Osteoblast (primary cell): ENCODE measurements at places on chromosomes 5 and 9. TPM values are rescaled to one million over a fixed set of nuclear protein-coding genes. Genes with fewer than 3 reads are reported as not detected.

TAF11L5 gene
- not detected in 2 replicates for total RNA-seq

LCN15 gene
- not detected in 2 replicates for total RNA-seq

PIK3R1 gene
- total RNA-seq: 26.8 and 37.7 TPM in 2 replicates

ASS1 gene
- 134 and 195 TPM in 2 replicates for total RNA-seq

SPATA24 gene
- total RNA-seq: 2.9 and 3.6 TPM in 2 replicates

- H3K27me3 ChIP-seq: no peaks in the 10 kb centered on the region
- no peaks in the 10 kb centered on the region for H3K4me1 ChIP-seq
- no peak overlapping the region for H3K27ac ChIP-seq
- no peak for DNase-seq
These were observed 94.6 kb upstream of the SMC2 start for GRCh38 chr9:103999375-104000062.

DNA sequence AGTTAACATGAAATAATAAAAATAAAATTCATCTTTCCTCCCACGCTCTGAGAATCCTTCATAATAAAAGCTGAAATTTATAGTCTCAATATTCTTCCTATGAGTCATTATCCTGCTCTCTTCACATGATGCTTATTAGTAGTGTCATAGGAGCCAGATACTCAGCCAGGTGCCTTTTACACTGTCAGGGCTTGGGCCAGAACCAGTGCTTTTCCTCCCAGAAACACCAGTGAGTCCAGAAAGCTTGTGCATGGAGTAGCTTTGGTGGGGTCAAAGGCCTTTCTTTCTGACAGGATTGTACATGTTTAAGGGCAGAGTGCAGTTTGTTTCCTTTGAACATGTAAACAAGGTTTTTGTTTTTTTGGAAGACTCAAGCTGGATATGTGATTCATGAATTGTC is 6.8 kb downstream of the LSM11 start:
- H3K4me3 ChIP-seq: no peak overlapping the region
- peak; percentile 88 for DNase-seq
- no peaks in the 10 kb centered on the region for H3K27me3 ChIP-seq
- peaks cover 30% of the 10 kb centered on the region for H3K4me1 ChIP-seq

DNA sequence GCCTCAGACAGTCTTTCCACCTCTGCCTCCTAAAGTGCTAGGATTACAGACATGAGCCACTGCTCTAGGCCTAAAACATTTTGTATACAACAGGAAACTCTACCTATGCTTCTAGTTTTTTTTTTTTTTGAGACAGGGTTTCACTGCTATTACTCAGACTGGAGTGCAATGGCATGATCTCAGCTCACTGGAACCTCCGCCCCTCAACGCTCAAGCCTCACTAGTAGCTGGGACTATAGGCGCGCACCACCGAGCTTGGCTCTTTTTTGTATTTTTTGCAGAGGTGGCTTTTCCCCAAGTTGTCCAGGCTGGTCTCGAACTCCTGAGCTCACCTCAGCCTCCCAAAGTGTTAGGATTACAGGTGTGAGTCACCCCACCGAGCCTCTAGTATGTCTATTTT is 5.4 kb downstream of the HSPA9 start:
- DNase-seq: no peak
- peak overlapping the region; percentile 36 for H3K27ac ChIP-seq
- peaks cover 32% of the 10 kb centered on the region for H3K4me1 ChIP-seq
- peaks cover 91% of the 10 kb centered on the region for H3K36me3 ChIP-seq
- H3K27me3 ChIP-seq: no peaks in the 10 kb centered on the region

DNA sequence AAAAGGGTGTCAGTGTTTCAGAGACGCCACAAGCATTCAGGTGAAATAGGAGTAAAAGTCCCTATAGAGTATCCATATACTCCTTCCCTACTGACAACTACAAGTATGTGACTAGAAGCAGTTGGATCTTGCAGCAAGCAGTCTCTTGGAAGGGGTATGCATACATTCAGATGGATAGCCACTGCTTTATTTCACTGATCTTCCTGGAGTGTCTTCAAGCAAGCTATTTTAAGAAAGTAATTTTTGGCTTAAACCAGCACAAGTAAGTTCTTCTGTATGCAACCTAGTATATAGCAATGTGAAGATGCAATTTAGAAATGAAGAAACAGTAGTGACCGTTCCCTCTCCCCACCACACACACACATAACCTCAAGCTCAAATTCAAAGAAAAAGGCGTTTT is 446.8 kb upstream of the CDH18 start:
- no peaks in the 10 kb centered on the region for H3K27me3 ChIP-seq
- no peak for DNase-seq
- H3K4me3 ChIP-seq: no peak overlapping the region
- no peak overlapping the region for H3K27ac ChIP-seq
- no peaks in the 10 kb centered on the region for H3K4me1 ChIP-seq

GRCh38 chr5:82517544-82518075 is 239.5 kb upstream of the RPS23 start:
- H3K4me3 ChIP-seq: no peak overlapping the region
- H3K27ac ChIP-seq: no peak overlapping the region
- no peaks in the 10 kb centered on the region for H3K4me1 ChIP-seq
- peaks cover 3% of the 10 kb centered on the region for H3K27me3 ChIP-seq
- no peaks in the 10 kb centered on the region for H3K36me3 ChIP-seq

- peaks cover 14% of the 10 kb centered on the region for H3K4me1 ChIP-seq
- H3K4me3 ChIP-seq: no peak overlapping the region
- DNase-seq: no peak
- H3K27me3 ChIP-seq: no peaks in the 10 kb centered on the region
These were observed 59.1 kb upstream of the TMC1 start for GRCh38 chr9:72462340-72462739.

GRCh38 chr5:38297830-38298608 is 39.7 kb downstream of the EGFLAM start:
- no peak overlapping the region for H3K4me3 ChIP-seq
- no peak for DNase-seq
- no peak overlapping the region for H3K27ac ChIP-seq
- peaks cover 22% of the 10 kb centered on the region for H3K27me3 ChIP-seq
- H3K36me3 ChIP-seq: no peaks in the 10 kb centered on the region

DNA sequence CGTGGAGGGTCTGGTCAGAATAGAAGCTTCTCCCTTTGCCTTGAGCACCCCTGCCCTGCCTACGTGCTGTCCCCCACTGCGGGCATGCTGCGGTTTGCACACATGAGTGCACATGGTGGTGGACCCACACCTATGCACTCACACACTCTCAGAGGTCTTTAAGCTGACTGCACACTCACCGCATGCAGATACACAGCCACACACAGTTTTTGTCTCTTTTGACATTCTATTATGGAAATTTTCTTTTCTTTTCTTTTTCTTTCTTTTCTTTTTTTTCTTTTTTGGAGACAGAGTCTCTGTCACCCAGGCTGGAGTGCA is 584 bp upstream of the ARID3C start:
- H3K4me3 ChIP-seq: no peak overlapping the region
- no peaks in the 10 kb centered on the region for H3K36me3 ChIP-seq
- H3K27ac ChIP-seq: no peak overlapping the region
- peaks cover 4% of the 10 kb centered on the region for H3K4me1 ChIP-seq

DNA sequence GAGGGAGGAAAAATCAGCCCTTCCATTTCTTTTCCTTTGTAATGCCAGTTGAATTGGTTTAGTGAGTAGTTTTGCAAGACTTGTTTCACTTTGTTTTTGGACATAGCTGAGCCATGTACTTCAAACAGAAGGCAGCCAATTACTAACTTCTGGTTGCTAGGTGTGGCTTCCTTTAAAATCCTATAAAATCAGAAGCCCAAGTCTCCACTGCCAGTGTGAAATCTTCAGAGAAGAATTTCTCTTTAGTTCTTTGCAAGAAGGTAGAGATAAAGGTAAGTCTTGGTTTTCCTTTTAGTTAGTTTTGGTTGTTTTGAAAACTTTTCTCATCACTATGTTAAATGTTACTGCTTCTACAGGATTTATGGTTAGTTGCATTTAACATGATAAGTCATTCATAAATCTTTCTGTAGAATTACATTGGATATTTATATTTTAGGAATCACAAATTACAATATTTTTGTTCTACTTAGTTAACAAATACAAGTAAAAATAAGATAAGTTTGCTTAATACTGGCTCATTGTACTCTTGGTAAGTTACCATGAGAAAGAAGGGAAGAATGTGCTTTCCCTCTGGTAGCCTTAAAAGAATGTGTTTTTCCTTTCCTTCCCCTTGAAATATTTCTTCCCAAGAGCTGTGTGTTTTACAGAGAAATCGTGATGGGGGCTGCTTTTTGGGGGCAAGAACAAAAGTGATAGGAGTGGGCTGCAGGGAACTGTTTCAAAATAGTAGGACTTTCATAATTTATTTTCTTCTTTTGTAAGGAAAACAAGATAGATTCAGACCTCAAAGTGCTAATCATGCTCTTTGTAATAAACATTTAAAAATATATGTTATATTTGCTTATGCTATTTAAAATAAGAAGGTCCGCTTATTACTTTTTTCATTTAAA is at the start of gene ANXA1:
Gene ANXA1 (plus strand): TSS at position 213 of the 890 bp plus-strand sequence. CDS start 6,671 bp downstream, outside the sequence.
- H3K4me3 ChIP-seq: peak within 1 kb of the TSS; percentile 79
- H3K36me3 ChIP-seq: peaks cover 18% of the 10 kb centered on the region
- no peak for DNase-seq
- H3K4me1 ChIP-seq: peaks cover 56% of the 10 kb centered on the region
